ENCODE measurements at places on chromosomes 5 and 9.

GRCh38 chr5:169701910-169702451, 64.9 kb downstream of the DOCK2 start:
- DNase-seq, result no peak

GRCh38 chr9:102482776-102483175, 512.4 kb upstream of the CYLC2 start:
- DNase-seq, result no peak

DNA sequence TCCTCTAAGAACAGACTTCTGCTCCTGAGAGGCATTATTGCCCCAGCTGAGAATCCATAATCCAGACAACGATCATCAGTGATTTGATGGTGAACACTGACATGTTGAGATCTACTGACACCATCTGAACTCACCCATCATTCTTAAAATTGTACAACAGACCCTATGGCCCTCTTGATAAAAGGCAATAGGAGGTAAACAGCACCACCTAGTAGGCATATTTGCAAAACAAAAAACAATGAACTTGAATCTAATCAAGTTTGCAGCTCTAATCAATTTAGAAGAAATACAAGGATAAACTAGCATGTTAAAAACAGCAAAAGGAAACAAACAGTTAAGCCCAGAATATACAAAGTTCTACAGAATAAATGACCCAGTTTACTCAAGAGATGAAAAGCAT, 89.6 kb downstream of the SFXN1 start:
- no peak for DNase-seq

GRCh38 chr5:79990205-79990597, 861 bp downstream of the MTX3 start:
- no peak for DNase-seq

DNA sequence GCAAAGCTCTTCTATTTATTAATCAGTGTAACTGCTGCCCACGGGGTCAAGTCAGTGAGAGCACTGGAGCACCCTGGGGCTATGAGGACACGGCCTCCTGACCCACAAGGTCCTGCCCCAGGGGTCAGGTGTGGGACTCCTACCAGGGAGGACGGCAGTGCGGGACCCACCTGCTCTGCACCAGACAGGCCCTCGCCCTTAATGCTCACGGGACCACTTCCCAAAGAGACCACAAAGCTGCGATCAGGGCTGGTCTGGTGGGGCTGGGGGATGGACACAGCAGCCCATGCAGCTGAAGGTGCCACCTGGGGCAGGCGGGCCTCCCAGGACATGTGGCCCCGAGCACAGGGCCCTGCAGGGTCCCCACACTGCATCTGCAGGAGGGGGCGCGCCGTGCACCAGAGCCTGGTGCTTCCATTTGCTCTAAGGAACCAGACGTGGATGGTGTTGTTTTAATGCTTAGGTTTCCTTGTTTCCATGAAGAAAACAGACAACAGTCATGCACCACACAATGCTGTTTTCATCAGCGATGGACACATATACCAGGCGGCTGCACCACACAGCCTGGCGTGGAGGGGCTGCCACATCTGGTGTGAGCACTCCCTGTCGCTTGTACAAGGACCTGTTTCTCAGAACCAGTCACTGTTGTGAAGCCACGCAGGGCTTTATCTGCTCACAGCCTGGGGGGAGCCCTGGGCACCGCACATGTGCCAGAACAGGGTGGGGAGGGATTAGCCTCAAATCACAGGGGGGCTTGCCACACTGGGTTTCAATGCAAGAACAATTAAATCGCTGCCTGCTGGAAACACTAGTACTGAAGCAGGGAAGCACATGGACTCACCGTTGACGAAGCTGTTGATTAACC, 22.6 kb downstream of the CLPTM1L start:
- DNase-seq, result no peak

DNA sequence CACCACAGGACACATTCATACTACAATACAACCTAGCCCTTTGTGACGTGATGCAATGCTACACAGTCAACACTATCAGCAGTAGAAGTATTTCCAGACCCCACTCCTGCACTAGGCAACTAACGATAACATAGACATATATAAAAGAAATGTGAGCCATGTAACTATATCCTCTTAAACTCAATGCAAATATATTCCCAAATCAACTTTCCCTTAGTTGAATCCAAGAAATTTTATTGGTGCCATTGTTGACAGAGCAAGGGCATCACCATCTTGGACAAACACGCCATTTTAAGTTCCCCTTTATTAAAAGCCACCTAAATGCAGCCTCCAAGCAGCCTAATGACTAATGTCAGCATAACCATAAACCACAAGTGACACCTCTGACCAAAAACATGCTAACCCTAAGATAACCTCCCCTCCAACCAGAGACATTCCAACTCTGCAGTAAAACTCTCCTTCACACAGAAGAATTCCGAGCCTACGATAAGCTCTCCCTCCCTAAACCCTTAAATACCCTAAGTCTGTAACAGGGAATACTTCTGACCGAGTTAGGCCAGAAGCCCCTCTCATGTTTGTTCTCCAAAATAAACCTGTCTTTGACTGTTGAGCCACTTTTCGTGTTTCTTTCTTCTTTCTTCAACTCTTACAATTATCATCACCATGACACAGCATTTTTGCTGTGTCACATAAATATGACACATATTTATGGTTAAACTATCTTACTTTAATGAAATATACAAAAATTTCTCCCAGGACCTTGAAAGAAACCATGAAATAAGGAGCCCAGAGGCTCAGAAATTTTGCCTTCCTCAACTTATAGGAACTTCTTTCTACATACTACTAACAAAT, 1497.8 kb downstream of the EFNA5 start:
- no peak for DNase-seq

DNA sequence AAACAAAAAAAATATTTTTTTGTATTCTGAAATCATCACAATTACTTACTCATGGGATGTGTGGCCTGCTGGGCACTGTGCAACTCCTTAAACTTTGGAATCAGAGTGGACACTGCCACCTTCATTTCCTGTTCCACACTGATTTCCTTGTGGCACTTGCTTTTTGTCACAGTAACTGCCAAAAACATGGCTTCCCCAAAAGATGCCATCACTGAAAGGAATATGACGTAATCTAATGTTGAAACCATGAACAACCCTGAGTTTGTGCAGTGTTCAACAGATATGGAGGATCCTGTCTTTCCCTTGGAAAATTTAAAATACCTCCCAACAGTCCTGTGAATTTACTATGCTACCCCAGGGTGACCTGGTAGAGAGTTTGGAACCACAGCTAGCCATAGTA, 12.6 kb upstream of the IL12B start:
- DNase-seq, result no peak

- DNase-seq, result no peak
Measured at GRCh38 chr9:135506327-135507103, 6.0 kb downstream of the MRPS2 start.

DNA sequence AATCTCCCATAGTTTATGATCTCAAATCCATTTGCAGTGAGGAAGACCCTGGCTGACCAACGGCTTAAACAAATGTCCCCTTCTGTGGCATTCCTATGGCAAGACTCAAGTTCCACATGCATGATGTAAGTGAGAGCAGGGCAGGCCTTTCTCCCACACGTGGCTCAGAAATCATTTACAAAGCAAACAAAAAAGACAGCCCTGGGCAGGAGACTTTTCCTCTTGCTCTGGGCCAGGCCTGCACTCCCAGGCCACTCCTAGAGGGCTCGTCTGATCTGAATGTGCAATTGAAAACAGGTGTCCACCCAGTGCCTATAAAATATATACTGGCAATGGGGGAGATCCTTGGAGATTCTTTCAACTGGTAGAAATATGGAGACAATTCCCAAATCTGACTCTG, 123.1 kb downstream of the DMRT2 start:
- peak; percentile 63 for DNase-seq

- no peak for DNase-seq
Measured at GRCh38 chr9:115972362-115972761, 181.2 kb upstream of the PAPPA start.

GRCh38 chr9:110750272-110750671, 81.7 kb downstream of the MUSK start:
- no peak for DNase-seq

- no peak for DNase-seq
Measured at GRCh38 chr9:15475923-15476536, 34.7 kb downstream of the PSIP1 start.

DNA sequence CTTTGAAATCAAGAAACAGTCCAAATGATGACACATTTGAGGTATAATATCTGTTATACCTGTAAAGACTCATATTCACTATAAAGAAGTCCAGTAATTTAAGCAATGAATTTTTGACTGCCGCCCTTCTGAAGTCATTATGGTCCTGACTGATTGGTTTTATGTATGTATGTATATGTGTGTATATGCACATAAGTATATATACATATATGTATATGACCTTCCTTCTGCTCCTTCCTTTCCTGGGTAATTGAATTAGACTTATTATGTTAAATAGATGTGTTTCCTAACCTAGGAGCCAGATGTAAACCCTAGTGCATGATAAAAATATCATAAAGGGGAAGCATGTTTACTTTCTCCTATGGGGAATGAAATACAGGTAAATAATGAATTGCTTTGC, 343.1 kb upstream of the BRINP1 start:
- no peak for DNase-seq

- no peak for DNase-seq
Measured at GRCh38 chr9:99235069-99235468, 13.0 kb downstream of the SEC61B start.

- DNase-seq, result no peak
Measured at GRCh38 chr5:38670878-38671277, 114.4 kb upstream of the LIFR start.

GRCh38 chr9:31536471-31536870, 848.0 kb upstream of the ACO1 start:
- no peak for DNase-seq

All from kidney epithelial cell (primary cell).